ENCODE measurements at places on chromosomes 13 and 19.

- no peak for DNase-seq
Observed at GRCh38 chr19:31980796-31981195, 364.6 kb upstream of the ZNF507 start.

- DNase-seq = no peak
Observed at GRCh38 chr13:46053162-46054012, 841 bp upstream of the ZC3H13 start.

DNA sequence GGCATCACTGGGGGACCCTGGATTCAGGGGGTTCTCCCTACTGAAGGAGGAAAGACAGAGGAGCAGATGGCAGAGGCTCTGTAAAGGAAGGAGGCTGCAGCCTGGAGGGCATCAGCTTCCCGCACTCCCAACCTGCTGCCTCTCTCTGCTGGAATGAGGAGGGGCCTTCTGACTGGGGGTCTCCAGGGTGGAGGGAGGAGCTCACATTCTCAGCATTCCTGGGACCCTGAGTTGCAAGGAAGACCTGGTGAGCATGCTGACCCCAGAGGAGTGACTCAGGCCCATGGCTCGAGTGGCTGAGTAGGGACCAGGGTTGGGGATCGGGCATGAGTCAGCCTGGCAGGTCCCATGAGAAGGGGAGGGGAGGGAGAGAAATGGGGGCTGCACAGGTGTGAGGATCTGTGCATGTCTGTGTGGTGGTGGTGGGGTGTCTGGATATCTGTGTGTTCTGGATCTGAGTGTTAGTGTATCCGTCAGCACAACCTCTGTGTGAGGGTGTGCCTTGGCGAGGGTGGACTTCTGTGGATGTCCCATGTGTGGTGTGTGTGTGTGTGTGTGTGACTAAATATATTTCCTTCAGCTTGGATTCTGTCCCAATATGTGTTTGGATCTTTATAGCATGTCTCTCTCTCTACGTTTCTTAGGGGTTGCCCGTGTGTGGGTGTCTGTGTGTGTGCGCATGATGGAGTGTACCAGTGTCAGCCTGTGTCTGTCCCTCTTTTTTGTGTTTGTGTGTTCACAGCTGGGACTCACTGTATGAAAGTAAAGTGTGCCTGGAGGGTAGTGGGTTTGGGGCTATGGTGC lies 4.6 kb downstream of the AXL start:
- no peak for DNase-seq

DNA sequence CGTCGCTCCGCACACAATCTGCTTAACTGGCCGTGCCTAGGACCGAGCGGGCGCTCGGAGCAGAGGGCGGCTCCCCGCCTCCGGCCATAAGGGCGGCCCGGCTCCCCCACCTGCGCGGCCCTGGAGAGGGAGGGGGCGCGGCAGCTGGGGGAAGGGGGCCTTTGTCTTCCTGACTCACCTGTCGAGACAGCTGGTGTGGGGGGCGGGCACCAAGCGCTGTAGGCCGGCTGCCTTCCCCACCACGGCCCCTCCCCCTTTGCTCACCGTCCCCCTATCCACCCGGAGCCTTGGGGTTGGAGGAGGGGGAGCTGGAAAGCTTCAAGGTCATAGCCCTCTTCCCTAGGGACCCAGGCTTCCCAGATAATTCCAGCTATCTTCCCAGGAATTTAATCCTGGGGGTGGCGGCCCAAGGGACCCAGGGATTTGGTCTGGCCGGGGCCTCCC lies 1.2 kb downstream of the VASP start:
- no peak for DNase-seq

- DNase-seq = no peak
Observed at GRCh38 chr13:70864731-70865130, 756.5 kb upstream of the KLHL1 start.

DNA sequence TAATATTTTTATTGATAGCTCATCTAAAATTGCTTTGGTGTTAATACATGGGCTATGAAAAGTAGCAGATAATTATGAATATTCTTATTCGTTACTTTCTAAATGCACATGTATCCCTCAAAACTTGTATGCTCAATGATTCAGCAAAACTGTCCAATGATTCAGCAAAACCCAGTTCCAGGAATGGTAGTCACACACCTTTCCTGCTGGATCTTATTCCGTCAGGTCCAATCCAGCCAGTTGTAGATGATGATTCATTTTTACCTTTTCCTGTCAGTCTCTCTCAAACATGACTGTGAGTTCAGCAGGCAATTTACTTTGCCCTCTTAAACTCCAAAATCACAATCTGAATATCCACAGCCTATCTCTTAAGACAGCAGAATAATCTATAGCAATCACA lies 1082.6 kb downstream of the EFNB2 start:
- DNase-seq = no peak

DNA sequence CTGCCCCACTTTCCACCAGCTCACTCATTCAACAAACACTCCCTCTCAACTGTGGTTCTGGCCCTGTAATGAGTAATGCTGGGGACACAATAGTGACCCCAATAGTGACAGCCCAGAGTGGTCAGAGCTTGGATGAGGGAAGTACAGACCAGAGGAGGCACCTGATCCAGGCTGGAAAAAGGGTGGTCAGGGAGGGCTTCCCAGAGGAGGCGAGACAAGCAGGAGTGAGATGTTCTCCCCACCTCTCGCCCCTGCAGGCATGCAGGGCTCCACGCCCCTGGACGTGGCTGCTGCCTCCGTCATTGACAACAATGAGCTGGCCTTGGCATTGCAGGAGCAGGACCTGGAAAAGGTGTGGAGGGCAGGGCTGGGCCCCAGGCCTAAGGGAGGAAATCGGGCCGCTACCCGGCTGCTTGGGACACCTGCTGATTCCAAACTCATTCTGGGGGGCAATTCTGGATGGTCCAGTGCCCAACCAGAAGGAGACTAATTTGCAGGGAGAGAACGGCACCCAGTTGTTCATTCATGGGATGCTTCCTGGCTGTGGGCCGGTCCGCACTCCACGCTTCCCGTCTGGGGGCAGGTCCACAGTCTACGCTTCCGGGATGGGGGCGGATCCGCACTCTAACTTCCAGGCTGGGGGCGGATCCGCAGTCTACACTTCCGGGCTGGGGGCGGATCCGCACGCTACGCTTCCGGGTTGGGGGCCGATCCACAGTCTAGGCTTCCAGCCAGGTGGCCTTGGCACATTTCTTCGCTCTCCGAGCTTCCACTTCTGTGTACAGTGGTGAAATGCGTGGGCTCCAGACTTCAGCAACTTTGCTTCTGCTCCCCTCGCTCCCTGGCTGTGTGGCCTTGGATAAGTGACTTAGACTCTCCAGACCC lies 63.4 kb downstream of the RYR1 start:
- no peak for DNase-seq

DNA sequence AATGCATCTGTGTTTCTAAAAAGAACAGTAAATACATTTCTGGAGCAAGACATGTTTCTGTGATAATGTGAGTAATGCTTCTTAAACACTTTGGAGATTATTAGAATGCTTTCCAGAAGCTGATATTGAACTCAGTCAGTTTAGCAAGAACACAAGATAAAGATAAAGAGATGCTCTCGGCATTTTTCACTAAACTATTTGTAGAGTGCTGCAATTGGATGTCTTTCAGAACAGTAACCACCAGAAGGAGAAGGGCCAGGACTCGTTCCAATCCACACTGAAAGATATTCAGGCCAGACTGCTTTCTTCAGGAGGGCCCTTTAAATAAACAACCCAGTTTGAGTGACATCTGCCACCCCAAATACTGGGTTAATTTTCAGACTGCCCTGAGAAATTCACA lies 456.0 kb downstream of the TBC1D4 start:
- DNase-seq = no peak

DNA sequence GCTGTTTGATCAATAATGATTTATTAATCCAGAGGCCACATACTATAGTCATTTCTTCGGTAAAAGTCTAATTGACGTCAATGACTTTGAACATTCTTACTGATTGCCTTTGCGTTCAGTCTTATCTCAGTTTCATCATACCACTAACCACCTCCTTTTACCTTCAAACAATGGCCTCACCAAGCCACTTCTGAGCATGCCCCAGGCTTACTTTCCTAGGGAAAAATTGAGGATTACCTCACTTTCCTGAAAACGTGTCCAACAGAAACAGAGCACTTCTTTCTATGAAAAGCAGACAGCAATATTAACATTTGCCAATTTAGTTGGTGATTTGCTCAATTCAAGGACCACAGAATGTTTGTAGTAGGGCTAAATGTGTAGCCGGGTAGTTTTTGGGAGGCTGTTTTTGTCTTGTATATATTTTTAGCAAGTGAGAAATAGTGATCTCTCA lies 157.6 kb downstream of the KLF5 start:
- no peak for DNase-seq

DNA sequence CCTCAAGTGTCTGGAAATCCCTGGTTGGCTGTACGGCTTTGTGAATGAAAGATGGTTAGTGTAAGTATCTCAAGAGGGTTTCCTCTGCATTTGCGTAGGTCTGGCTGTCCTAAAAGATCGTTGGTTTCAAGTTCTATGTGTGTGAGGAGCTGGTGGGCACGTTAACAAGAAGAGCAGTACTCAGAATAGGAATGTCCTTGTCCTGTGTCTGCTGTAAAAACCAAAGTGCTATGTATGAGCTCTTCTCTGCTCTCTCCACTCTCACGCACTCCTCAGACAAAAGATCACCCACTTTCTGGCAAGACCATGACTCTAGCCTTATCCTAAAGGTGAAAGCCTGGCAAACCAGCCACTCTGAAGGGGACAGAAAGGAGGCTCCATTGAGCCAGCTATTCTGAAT lies 39.1 kb downstream of the USP12 start:
- no peak for DNase-seq

DNA sequence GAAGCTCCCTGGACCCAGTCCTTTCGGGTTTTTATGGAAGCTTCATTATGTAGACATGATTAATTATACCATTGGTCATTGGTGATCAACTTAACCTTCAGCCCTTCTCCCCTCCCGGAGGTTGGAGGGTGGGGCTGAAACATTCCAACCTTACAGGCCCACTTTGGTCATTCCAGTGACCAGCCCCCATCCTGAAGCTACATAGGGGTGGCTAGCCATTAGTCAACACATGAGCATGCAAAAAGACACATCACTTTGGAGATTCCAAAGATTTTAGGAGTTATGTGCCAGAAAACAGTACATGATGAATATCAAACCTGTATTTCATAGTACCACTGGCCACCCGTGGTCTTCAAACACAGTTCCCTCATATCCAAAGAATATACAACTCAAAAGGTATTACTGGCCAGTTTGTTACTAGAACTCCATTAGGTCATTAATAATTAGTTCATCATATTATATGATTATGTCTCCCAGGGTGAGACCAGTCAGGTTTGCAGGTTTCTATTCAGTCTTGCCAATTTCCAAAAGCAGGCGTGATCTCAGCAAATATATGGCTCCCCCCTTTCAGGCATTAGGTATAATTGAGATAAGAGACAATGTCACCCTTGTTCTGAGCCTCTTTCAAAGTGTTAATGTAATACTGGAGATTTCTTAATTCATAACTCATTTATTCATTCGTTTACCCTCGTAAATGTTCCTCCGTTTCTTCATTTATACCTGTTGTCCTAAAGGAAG lies 11.1 kb downstream of the PPP5C start:
- no peak for DNase-seq

GRCh38 chr13:60612593-60612992 lies 215.6 kb downstream of the TDRD3 start:
- DNase-seq = no peak
